Left lobe of liver (tissue), 2 donors: ENCODE measurements at places on chromosomes 3 and 15.

DNA sequence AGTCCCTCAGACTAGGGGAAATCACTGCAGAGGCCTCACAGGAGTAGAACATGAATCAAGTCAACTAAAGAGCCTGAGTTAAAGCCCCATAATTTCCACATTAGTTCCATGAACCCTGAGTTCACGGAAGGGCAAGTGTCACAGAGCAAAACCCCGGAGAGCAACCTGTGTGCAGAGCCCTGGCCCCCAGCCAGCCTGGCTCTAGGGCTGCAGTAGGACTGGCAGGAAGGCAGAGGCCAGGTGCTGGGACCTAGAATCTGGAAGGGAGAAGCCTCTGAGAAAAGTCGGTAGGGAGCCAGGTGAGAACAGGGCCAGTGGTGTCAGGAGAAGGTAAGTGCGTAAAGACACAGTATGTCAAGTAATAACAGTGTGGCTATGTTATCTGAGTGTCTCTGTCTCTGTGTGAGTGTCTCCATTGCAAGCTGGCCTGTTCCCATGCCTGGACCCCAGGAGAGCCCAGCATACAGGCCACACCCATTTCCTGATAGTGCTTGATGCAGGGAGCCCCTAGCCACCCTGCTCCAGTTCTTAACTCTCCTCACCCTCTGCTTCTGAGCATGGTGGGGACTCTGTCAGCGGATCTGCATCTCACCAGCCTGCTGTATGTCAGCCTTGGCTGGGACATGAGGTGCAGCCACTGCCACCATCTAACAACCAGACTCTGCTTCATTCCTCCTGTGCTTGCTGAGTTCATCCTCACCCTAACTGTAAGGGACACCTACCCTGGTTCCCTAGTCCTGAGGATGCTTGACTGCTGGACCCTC is 11.3 kb upstream of the MANF start:
- peak; percentile 69 for DNase-seq

GRCh38 chr3:122835590-122835989 is 40.7 kb downstream of the SLC49A4 start:
- no peak for DNase-seq

DNA sequence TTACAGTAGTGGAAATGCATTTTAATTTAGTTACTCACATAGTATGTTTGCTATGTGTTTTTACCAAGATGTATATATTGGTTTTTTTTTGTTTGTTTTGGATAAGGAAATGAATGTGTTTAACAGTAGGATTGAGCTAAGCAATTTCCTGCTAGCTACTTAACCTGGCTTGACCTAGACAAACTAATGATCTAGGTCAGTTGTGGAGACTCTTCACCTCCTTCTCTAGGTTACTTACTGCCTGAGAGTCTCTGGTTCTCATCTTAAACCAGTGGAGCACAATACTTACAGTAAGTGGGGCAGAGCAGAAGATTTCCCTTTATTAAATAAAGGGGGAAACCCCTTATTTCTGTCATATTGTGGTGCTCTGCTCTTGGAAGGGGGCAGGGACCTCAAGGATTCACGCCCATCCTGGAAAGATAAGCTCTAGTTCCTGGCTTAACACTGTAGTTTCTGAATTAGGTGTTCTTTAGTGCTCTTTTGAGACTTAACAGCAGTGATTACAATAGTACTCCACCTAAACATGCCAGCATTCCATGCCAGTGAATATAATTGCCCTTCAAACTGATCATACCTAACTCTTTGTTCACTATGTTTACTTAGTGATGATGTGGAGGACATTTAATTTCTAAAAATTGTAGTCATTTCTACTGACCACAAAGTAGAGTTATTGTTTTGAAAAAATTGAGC is 79.9 kb downstream of the UBP1 start:
- DNase-seq = no peak

DNA sequence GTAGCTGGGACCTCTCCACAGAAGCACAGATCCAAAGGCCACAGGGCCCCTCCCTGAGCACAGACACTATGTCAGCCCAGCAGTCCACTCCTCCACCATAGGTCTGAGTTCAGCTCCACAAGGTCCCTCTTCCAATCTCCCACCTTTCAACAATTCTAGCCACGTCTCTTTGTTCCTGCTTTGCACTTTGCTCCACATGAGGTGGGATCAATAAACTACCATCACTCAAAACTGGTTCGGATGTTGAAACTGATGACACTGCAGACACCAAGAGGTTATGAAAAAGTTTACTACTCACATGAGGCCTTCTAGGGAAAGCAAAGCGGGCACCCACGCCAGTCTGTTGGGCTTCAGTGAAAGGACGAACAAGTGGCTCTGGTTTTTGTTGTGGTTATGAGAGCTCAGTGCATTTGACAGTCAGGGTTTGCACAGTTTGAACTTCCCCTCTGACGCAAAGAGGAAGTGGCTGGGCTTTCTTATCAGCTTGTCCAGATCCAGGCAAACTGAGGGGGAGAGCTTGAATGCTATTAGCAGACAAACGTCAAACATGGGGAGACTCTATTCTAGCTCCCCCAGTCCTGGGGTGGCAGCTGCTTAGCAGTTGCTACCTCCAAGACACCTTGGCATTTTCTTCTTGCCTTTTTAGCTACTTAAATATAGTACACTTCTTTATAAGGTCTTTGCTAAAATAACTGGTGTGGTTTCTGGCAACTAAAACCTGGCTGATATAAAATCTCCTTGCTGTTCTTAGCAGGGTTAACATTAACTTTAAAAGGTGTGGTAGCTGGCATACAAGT is 37.8 kb downstream of the ZNF445 start:
- peak; percentile 79 for DNase-seq

DNA sequence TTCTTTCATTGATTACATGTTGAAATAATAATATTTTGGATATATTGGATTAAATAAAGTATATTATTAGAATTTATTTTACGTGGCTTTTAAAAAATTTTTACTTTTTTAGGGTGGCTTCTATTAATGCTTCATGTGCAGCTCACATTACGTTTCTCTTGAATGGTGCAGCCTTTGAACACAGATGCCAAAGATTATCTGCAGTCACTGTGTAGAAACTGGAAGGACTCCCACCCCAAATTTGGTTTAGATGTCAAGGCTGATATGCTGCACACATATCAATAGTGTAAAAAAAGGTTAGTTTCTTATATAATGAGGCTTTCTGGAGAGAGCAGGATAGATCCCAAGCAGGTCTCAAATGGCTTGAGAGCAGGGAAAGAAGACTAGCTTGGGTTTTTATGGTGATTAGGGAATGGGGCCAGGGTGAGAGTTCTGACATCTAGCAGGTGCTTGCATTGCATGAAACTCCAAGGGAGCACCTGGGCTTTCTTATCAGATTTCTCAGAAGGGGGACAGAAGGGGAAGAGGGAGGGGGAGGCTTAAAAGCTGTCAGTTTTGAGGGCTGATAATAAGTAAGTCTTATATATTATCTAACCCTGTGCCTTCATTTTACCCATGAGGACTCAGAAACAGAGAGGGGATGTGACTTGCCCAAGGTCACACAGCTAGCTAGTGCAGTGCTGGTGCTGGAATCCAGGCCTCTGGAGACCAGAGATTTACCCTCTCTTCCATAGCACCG is 89.6 kb downstream of the CHST2 start:
- no peak for DNase-seq

GRCh38 chr15:51087513-51087912 is 7.2 kb downstream of the TNFAIP8L3 start:
- no peak for DNase-seq

DNA sequence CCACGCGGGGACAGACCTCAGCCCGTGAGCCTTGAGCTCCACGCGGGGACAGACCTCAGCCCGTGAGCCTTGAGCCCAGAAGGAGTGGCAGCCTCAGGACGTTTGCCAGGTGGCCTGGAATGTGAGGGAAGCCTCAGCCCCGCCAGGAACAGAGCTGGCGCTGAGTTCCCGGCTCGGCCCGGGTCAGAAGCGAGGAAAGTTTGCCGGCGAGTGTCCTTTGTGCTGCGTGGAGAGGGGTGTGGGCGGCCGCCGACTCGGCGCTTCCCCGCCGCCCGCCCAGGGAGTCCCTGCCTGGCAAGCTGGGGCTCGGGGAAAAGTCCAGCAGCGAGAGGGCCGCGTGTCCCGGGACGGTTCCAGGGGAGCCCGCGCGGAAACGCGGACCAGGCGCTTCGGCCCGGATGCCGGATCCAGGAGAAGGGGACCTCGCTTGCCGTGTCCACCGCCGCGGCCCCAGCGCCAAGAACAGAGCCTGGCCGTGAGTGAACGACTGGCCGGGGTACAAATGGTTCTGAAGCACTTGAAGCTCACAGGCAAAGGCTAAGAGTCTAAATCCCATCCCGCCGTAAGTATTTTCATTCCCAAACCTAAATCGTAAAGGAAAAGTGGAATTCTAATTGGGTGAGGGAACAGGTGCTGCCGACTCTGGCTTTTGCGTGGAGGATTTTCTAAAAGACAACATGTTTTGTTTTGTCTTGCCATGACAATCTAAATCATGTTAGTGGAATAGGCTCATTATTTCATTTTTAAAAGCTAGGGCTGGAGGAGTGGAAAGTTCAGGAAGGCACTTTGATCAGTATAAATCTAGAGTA is 1.7 kb downstream of the LRRN1 start:
- DNase-seq = peak; percentile 52

- DNase-seq = peak; percentile 81
Measured at GRCh38 chr3:195892105-195893043, 16.0 kb downstream of the TNK2 start.

GRCh38 chr3:140762746-140763145 is 84.9 kb downstream of the TRIM42 start:
- no peak for DNase-seq

DNA sequence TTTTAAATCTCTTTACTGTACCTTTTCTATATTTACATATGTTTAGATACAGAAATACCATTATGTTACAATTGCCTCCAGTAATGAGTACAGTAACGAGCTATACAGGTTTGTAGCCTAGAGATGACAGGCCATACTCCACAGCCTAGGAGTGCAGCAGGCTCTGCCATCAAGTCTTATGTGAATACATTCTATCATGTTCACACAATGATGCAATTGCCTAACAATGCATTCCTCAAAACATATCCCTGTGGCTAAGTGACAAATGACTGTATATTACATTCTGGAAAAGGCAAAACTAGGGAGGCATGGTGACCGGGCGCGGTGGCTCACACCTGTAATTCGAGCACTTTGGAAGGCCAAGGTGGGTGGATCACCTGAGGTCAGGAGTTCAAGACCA is 192.4 kb upstream of the IGF1R start:
- DNase-seq = no peak

DNA sequence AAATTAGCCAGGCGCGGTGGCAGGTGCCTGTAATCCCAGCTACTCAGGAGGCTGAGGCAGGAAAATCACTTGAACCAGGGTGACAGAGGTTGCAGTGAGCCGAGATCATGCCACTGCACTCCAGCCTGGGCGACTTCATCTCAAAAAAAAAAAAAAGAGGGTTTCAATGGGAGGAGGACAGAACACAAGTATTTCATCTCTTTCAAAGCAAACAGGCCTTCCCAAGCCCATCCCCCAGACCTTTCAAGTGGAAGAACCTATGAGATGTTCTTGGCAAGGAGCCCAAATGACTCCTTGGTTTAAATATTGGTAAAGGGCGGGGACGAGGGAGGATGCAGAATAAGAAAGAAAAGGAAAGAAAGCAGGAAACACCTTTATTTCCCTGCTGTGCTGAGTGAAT is 62.2 kb upstream of the MCF2L2 start:
- DNase-seq = peak; percentile 19

DNA sequence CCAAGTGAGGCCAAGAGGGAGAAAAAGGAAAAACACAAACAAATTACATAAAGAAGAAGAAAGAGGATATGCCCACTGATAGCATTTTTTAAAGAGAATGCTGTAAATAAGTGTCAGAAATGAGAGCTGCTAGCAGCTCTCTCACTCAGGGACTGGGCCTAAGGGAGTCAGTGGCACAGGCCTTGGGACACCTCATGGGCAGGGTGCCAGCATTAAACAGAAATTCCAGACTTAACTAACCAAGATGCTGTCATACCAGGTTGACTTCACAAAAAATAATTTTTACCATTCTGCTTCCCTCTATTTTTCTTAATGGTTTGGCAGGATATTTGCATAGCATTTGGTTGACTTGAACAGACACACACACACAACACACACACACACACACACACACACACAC is 92.3 kb upstream of the ADAMTSL3 start:
- no peak for DNase-seq

DNA sequence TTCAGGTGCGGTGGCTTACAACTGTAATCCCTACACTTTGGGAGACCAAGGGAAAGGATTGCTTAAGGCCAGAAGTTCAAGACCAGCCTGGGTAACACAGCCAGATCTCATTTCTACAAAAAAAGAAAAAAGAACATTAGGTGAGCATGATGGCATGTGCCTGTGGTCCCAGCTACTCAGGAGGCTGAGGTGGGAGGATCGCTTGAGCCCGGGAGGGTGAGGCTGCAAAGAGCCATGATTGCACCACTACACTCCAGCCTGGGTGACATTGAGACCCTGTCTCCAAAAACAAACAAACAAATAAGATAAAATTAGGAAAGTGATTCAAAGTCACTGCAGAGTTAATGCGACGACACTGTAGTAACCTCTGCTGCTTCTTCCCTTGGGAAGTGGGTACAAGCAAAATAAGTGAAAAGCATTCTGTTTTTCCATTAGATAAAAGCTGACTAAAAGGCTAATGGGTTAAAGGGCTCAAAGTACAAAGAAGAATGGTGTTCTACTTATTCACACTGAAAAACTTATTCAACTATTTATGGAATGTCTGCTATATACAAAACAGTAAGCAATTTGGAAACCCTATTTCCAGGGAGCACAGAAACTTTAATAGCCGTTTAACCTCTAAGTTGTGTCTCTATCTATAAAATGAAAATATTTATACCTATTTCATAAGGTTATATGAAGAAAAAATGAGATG is 8.0 kb upstream of the RPS27L start:
- DNase-seq = no peak
